ENCODE measurements at places on chromosomes 12 and 14. TPM values are rescaled to one million over a fixed set of nuclear protein-coding genes. Genes with fewer than 3 reads are reported as not detected.

- no peak for DNase-seq
Measured at GRCh38 chr12:123744836-123745235, 17.3 kb upstream of the DNAH10 start.

The BCAT1 gene
- polyA plus RNA-seq, result 10.5 TPM

The RERGL gene
- not detected for polyA plus RNA-seq

The KCNC2 gene
- not detected for polyA plus RNA-seq
